Activated CD8-positive, alpha-beta memory T cell treated with anti-CD3 and anti-CD28 coated beads, Interleukin-2, amount 10 ng/mL, durations not matched to agents 7 days and 5 days (primary cell): ENCODE measurements at places on chromosomes 13 and 19. TPM values are rescaled to one million over a fixed set of nuclear protein-coding genes. Genes with fewer than 3 reads are reported as not detected.

DNA sequence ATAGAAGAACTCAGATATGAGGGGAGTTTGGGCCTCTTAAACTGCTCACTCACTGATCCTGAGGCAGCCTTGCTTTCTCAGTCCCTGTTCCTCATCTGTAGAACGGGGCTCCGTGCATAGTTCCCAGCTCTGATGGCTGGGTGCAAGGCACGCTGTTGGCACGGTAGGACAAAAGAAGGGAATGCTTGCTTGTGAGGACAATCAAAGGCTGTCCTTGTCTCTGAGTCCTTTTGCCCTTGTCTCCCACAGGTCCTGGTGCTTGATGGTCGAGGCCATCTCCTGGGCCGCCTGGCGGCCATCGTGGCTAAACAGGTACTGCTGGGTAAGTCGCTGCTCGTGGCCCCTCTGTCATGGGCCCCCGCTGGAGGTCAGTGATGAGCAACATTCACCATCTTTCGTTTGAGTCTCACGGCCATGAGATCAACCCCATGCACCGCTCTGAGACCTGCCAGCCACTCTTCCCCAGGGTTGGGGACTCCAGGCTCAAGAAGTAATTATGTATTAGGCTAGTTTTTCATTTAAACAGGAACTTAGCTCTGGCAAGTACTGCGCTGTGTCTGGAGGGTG is 2.3 kb downstream of the RPL13A start:
- DNase-seq = peak; percentile 77

GRCh38 chr19:18392417-18392816 is 5.0 kb downstream of the LRRC25 start:
- DNase-seq = no peak

The ADGRE2 gene
- total RNA-seq = 0.50 TPM

The RRAS gene
- total RNA-seq = 6.6 TPM
